Omental fat pad (tissue), 4 donors: ENCODE measurements at places on chromosomes 2 and 18.

DNA sequence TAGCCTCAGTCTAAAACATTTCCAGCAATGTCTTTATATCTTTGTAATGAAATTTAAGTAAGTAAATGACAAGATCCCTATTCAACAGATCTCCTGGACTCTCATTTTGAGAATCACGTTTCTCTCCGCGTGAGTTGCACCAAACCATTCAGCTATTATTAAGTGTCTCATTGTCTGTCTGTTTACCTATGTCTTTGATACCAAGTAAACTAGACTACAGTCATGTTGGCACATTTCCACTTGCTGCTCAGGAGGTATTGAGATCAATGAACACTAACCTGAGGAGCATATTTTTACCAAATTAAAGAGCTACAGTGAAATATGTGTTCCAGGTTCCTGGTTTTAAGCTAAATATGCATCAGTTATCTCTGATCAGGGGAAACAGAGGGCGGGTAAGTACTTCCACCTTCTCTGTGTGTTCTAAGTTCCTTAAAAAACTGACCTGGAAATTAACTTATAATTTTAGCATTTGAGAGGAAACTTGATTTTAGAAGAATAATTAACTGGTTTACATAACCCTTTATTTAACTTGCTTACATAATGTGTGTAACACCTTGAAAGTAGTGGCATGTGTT, 125.8 kb downstream of the OSBPL6 start:
- DNase-seq, result no peak

- no peak for DNase-seq
These were observed 8.7 kb downstream of the NPPC start for GRCh38 chr2:231917280-231918066.

- no peak for DNase-seq
These were observed 118.7 kb downstream of the KLHL29 start for GRCh38 chr2:23503682-23504081.

- DNase-seq, result no peak
These were observed 262.6 kb downstream of the MREG start for GRCh38 chr2:215750763-215751162.

GRCh38 chr2:74110537-74110936, 37.2 kb downstream of the BOLA3 start:
- DNase-seq, result no peak

DNA sequence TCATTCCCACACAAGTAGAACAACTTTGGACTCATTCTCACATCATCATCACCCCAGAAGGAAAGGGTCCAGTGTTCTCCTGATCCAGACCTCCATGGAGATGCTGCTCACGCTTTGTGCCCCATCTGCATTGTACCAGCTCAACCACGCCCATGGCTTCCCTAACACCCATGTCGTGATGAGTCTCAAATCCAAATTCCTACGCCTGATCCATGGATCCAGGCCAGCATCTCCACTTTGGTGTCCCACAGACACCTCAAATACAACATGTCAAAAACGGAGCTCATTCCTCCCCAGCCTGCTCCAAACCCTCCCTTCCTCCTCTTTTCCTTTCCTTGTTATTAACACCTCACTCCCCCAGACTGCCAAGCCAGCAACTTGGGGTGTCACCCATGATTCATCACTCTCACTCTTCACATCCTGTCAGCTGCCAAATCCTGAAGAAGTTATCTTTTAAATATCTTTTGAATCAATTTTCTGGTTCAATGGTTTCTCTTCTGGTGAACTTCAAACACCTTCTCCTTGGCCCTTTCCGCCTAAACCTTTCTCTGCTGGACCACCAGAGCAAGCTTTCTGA, 30.2 kb upstream of the FAM124B start:
- DNase-seq, result no peak

- DNase-seq, result no peak
These were observed 262.8 kb downstream of the DYSF start for GRCh38 chr2:71715951-71716696.

GRCh38 chr2:158359846-158360245, 96.7 kb downstream of the CCDC148 start:
- no peak for DNase-seq

DNA sequence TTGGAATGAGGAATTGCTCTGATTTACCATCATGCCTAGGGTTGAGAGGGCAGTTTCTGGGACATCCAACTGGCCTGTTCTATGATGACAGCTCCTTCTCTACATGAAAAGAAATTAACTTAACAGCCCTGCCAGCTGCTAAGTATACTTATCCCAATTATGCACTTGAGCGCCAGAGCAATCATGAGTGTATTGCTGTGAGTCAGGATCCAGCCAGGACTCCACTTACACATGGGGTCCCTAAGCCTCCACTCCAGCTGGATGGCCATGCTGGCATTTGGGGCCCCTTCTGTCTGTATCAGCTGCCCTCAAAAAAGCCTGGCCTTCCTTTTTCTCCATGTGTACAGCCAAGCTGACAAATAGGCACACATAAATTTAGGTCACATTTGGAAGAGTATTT, 481.9 kb downstream of the TMX3 start:
- no peak for DNase-seq
